Stimulated activated CD8-positive, alpha-beta memory T cell treated with anti-CD3 and anti-CD28 coated beads, Interleukin-7, amount 100 ng/mL, for 1 hour (primary cell): ENCODE measurements at places on chromosomes 3 and 15.

GRCh38 chr3:126081618-126082361, 2.1 kb downstream of the SLC41A3 start:
- no peak for DNase-seq

GRCh38 chr3:12947504-12948369, 106.4 kb upstream of the RPL32 start:
- no peak for DNase-seq

DNA sequence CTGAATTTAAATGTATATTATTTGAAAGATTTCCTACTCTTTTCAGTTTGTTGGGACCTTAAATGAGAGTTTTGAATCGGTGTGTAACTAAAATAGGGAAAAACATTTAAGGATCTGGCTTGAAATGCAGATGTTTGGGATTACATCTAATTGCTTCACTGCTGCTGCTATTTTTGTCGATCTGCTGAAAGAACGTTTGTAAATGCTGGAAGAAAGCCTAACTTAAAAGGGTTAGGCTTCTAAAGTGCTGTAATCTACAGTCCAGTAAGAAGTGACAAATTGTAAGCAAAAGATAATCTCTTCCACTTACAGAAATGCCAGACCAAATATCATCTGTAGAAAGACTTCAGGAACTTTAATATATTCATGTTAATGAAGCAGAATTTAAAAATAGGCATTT, 691.6 kb downstream of the ZNF385D start:
- DNase-seq, result no peak

GRCh38 chr3:149020196-149020838, 29.0 kb downstream of the GYG1 start:
- DNase-seq, result no peak

DNA sequence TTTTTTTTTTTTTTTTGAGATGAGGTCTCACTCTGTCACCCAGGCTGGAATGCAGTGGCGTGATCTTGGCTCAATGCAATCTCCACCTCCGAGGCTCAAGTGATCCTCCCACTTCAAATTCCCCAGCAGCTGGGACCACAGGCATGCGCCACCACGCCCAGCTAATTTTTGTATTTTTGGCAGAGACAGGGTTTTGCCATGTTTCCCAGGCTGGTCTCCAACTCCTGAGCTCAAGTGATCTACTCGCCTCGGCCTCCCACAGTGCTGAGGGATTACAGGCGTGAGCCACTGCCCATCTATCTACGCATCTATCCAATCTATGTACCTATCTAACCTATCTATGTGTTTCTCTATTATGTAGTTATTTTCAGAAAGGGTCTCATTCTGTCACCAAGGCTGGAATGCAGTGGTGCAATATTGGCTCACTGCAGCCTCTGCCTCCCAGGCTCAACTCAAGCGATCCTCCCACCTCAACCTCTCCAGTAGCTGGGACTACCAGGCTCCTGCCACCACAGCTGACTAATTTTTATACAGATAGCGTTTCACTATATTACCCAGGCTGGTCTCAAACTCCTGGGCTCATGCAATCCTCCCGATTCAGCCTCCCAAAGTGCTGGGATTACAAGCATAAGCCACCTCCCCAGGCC, 20.2 kb upstream of the GPX1 start:
- no peak for DNase-seq
